ENCODE measurements at places on chromosomes 11 and 22.

GRCh38 chr22:42648368-42649245 lies 585 bp downstream of the CYB5R3 start:
- peak overlapping the region; percentile 60 for H3K27ac ChIP-seq
- no peaks in the 10 kb centered on the region for H3K27me3 ChIP-seq
- peaks cover 22% of the 10 kb centered on the region for H3K4me1 ChIP-seq
- peak overlapping the region; percentile 63 for H3K4me3 ChIP-seq
- DNase-seq, result no peak

DNA sequence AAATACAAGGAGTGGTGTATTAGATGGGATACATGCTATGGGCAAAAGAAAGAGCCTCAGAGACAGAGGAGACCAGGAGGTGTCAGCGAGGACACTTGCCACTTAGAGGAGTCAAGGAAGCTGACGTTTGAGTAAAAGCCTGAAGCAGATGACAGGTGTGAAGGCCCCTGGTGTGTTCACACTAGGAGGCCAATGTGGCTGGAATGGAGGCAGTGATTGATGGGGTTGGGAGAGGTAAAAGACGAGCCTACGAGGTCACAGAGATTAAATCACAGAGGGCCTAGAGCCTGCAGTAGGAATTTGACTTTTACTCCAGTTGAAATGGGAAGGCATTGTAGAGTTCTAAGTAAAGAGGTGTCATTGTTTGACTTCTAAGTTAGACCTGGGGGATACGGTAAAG lies 12.0 kb upstream of the GDPD5 start:
- H3K4me1 ChIP-seq, result peaks cover 17% of the 10 kb centered on the region
- H3K36me3 ChIP-seq, result no peaks in the 10 kb centered on the region
- DNase-seq, result no peak
- no peaks in the 10 kb centered on the region for H3K27me3 ChIP-seq

DNA sequence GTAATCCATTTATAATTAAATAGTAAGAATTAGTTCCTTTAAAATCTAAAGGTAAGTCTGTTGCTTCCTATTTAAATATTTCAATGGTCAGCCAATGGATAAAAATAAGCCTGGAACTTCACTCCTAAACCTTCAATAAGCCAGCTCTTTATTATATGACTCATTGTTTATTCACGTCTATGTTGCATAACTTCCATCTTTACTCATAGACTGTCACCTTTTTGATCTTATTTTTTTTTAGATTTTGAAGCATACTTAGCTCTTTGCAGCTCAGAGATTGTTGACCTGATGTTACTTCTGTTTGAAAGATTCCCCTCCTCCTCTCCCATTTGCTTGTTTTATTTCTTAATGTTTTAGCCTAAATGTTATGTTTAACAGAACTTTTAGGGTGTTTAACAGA lies 1571.2 kb upstream of the RAG2 start:
- H3K4me3 ChIP-seq, result no peak overlapping the region
- no peak for DNase-seq
- H3K27ac ChIP-seq, result no peak overlapping the region
- H3K36me3 ChIP-seq, result no peaks in the 10 kb centered on the region
- H3K4me1 ChIP-seq, result peaks cover 6% of the 10 kb centered on the region

- H3K4me3 ChIP-seq, result no peak overlapping the region
- no peaks in the 10 kb centered on the region for H3K27me3 ChIP-seq
- no peaks in the 10 kb centered on the region for H3K36me3 ChIP-seq
These were observed 61.6 kb downstream of the STK33 start for GRCh38 chr11:8532475-8532874.
